Stomach (tissue), 19 donors: ENCODE measurements at places on chromosomes 4 and X. TPM values are rescaled to one million over a fixed set of nuclear protein-coding genes. Genes with fewer than 3 reads are reported as not detected.

The AKAP4 gene
- not detected for total RNA-seq

The PPP1R2C gene
- not detected for total RNA-seq

The ASB9 gene
- 201 TPM for total RNA-seq

The FAM199X gene
- total RNA-seq = 19.7 TPM

The ADGRG4 gene
- total RNA-seq = not detected

The GTPBP6 gene
- total RNA-seq = 20.5 TPM

DNA sequence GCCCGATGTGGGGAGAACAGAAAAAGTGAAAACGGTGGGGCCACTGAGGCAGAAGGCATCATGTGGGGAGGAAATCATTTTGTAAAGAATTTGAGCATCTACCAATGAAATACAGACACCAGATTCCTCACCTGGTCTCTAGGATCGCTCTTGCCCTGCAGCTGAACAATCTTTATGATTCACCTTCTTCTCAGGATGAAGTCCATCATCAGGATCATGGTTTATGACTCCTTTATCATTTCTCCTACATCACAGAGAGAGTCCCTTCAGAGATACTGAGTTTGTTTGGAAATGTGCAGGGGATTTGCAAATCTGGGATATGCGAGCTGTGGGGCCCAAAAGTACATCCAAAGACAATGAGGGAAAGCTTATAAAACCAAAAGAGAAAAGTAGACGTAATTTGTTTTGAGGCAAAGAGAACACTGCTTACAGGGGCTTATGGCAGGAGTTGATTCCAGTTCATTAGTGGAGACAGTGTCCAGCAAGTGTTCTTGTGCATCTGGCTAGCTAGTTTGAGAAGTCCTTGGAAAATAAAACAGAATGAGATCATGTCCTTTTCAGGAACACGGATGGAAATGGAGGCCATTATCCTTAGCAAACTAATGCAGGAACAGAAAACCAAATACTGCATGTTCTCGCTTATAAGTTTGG is 15.3 kb upstream of the ANXA5 start:
- no peak for DNase-seq

- DNase-seq = no peak
Measured at GRCh38 chrX:109925656-109926055, 77.3 kb upstream of the TMEM164 start.

DNA sequence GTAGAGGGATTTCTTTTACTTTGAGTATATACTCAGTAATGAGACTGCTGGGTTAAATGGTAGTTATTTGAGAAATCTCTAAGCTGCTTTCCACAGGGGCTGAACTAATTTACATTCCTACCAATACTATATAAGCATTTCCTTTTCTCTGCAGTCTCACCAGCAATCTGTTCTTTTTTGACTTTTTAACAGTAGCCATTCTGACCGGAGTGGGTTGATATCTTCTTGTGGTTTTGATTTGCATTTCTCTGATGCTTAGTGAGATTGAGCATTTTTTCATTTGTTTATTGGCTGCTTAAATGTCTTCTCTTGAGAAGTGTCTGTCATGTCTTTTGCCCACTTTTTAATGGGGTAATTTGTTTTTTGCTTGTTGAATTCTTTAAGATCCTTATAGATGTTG is 43.3 kb downstream of the SPCS3 start:
- DNase-seq = no peak

DNA sequence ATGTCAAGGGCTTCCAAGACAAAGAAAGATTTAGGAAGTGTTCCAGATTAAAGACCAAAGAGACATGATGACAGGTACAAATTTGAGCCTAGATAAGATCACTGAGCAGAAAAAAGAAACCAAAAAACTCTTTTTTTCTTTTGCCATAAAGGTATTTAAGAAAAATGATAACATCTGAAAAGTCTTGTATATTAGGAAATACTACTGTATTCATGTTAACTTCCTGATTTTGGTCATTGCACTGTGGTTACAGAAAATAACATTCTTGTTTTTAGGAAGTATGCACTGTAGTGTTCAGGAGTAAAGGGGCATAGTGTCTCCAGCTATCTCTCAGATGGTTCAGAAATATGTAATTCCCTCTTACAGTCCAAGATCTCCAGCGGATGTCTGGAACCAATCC is 37.1 kb downstream of the RWDD4 start:
- DNase-seq = no peak

DNA sequence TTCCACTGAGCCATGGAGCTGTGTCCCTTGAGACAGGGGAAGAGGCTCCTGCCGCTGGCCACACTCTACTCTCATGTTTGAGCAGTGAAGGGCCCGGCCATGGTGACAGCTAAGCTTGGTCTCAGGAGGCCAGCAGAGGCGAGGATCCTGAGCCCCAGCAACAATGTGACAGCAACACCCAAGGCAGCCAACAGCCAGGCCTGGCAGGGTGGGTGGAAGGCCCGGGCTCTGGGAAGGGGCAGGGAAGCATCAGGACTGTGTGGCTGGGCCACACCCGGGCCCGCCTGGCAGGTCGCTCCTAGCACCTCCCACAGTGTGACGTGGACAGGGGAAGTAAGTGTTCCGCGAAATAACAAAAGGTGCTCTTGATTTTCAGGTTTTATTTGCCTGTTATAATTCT is 24.8 kb downstream of the L1CAM start:
- no peak for DNase-seq

GRCh38 chr4:60648774-60649173 is 551.4 kb upstream of the ADGRL3 start:
- no peak for DNase-seq

GRCh38 chrX:17591741-17592110 is 145.6 kb upstream of the SCML1 start:
- DNase-seq = no peak

GRCh38 chr4:7785017-7785416 is 154.6 kb downstream of the AFAP1 start:
- no peak for DNase-seq
